GM12892 (cell line): ENCODE measurements at places on chromosomes 6 and 20.

GRCh38 chr6:126388104-126388598 lies 48.2 kb downstream of the CENPW start:
- no peak for DNase-seq

DNA sequence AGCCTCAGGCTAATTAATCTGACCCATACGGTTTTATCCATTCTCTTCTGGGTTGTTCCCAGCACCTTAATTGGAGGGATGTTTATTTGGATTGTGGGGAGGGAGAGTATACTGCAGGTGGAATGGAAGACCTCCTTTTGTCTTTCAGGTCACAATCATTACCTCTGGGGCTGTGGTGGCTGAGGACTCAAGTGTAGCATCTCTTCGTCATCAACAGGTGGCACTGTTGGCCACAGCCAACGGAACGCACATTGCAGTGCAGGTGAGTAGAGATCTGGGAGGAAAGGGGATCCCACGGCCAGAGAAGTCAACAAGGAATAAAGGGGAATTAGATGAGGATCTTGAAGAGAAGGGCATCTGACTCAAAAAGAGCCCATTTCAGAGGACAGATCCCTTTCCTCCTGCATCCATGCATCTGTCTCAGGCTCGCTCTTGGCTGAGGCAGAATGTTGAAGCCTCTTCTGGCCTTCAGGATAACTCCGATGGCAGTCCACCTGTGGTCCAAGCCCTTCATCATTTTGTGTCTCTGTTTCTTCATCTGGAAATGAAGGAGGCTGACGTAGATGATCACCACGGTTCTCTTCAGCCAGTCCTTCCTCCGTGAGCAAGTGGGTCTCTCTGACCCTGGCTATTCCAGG lies 3.2 kb upstream of the DEF6 start:
- peak; percentile 52 for DNase-seq

- no peak for DNase-seq
These were observed 303 bp downstream of the MBOAT1 start for GRCh38 chr6:20211941-20212391.

- DNase-seq: no peak
These were observed 115.5 kb upstream of the CD93 start for GRCh38 chr20:23201658-23202057.

GRCh38 chr6:156865019-156865629 lies 87.9 kb downstream of the ARID1B start:
- no peak for DNase-seq

DNA sequence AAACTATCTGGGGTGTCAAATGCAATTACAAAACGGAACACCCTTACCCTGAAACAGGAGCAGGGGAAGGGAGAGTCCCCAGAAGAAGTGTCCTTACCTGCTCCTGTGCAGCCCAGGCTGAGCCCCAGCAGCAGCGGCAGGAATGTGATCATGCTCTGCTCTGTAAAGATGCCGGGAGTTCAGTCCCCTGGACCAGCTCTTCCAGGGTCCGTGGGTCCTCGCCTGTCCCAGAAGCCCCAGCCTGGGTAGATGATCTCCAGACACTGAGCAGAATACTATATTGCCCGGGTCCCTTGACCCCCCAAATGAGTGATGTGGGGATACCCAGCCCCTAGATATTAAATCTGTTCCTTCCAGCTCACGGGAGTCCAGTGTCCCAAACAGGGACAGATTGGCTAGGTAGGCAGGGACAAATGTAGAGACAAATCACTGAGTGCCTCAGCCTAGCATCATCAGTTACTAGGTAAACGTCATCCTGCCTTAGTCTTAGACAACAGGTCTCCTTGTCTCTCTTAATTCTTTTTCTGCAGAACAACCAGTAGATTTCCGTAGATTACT lies at the start of gene HLA-DMB:
Gene HLA-DMB, minus strand, starts transcription at position 373 of the 558 bp plus-strand sequence. Its CDS starts 221 bp downstream, at position 152.
- peak; percentile 36 for DNase-seq

- DNase-seq: peak; percentile 9
These were observed 298.6 kb downstream of the SYNE1 start for GRCh38 chr6:152338335-152339125.

DNA sequence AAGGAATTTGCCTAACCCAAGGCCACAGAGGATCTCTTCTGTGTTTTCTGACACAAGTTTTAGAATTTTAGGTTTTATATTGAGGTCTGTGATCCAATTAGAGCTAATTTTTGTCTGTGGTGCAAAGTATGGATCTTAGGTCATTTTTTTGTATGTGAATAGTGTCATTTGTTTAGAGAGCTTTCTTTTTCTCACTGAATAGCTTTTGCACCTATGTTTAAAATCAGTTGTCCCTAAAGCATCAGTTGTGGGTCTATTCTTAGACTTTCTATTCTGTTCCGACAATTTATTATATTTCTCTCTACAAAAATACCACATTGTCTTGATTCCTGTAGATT lies 341 bp upstream of the MCM9 start:
- DNase-seq: no peak
